WTC11 (cell line): ENCODE measurements at places on chromosomes 12 and 14.

- no peak for DNase-seq
Measured at GRCh38 chr12:132488127-132489077, 1.5 kb upstream of the FBRSL1 start.

DNA sequence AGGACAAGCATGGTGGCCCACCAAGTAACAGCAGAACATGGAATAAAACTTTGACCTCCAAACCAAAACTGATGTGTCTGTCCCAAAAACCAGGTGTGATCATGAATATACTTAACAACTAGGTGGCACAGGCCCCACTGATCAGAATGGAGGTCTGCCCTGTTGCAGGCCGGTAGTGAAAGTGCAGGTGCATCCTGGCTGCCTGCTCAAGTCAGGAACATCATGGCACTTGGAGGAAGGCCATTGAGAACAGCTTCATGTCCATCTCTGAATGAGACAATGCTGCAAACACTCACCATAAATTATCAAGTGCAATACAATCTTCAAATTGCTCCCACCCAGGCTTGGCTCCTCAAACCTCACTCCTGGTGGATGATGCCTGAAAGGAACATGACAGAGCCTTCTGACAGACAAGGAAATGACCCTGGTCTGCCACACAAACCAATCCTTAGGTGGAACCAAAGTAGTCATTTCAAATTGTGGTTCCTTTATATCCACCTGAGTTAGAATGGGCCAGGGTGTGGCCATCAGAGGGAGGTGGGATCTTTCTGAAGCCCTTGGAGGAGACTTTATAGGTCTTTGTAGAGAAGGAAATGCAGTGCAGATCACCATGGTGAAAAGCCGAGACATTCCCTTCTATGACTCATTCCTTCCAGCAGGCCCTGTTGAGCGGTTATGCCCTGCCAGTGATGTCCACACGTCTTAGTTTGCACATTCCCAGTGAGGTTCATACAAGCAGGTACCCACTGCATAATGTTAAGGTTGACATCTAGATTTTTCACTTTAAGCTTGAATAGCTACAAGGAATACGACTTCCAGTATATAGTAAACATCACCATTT is 36.0 kb downstream of the EGLN3 start:
- DNase-seq, result no peak

DNA sequence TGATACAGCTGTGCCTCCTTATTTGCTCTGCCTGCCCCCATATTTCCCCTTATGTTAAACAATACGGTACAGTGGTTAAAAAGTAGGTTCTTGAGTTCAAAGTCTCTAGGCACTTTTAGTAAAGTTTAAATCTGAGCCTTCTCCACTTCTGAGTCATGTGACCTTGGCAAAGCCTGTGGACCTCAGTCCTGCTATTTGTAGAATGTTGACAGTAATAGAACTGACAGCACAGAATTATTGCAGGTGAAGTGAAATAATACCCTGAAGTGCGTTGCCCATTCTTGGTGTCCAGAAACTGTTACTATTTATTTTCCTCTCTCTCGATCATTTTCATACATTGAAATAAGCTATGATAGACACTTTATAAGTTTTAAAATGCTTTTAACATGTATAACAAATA is 499.7 kb downstream of the EGLN3 start:
- no peak for DNase-seq

DNA sequence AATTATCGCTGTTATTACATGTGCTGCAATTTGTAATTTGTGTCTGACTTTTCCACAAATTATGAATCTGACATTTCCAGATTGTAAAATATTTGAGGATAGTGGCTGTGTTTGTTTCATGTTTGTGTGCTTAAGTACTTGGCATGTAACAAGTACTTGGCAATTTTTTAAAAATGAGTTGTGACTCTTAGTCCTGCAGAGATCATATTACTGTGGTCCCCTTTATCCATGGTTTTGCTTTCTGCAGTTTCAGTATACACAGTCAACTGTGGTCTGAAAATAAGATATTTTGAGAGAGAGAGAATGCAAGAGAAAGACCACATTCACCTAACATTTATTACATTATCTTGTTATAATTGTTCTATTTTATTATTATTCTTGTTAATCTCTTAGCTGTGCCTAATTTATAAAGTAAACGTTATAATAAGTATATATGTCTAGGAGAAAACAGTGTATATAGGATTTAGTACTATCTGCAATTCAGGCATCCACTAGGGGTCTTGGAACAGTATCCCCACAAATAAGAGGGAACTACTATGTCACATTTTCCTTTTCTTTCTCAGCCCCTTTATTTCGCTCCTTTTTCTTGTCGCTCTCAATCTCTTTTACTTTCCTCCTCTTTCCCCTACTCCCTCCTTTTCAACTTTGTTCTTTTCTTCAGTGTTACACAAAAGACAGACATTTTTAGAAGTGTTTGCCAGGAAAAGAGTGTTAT is 176.1 kb downstream of the FUT8 start:
- DNase-seq, result no peak

GRCh38 chr14:59565087-59565486 is 11.5 kb downstream of the CCDC175 start:
- DNase-seq, result no peak

DNA sequence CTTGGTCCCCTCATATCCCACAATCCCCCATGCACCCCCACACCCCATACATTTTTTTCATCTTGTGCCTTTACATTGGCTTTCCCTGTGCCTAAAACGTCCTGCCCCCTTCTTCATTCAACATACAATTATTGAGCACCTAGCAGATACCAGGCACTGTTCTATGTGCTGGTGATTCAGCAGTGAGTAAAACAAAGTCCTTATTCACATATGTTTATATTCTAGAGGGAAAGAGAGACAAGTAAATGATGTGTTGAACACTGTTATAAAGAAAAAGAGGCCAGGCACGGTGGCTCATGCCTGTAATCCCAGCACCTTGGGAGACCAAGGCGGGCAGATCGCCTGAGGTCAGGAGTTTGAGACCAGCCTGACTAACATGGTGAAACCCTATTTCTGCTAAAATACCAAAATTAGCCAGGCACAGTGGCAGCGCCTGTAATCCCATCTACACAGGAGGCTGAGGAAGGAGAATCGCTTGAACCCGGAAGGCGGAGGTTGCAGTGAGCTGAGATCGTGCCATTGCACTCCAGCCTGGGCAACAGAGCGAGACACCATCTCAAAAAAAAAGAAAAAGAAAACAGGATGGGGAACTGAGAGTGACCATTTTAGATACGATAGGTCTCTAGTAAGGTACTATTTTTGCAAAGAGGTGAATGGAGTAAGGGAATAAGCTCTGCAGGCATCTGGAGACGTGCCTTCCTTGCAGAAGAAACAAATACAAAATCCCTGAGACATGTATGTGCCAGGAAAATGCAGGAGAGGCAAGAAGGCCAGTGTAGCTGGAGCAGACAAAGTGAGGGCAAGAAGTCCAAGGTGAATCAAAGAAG is 12.2 kb downstream of the SLC7A7 start:
- no peak for DNase-seq
